ENCODE measurements at places on chromosomes 7 and 10.

GRCh38 chr10:93390306-93391090 is 91.6 kb downstream of the MYOF start:
- peak; percentile 83 for DNase-seq

- DNase-seq: no peak
These were observed 967 bp downstream of the ELFN1 start for GRCh38 chr7:1670894-1671593.

DNA sequence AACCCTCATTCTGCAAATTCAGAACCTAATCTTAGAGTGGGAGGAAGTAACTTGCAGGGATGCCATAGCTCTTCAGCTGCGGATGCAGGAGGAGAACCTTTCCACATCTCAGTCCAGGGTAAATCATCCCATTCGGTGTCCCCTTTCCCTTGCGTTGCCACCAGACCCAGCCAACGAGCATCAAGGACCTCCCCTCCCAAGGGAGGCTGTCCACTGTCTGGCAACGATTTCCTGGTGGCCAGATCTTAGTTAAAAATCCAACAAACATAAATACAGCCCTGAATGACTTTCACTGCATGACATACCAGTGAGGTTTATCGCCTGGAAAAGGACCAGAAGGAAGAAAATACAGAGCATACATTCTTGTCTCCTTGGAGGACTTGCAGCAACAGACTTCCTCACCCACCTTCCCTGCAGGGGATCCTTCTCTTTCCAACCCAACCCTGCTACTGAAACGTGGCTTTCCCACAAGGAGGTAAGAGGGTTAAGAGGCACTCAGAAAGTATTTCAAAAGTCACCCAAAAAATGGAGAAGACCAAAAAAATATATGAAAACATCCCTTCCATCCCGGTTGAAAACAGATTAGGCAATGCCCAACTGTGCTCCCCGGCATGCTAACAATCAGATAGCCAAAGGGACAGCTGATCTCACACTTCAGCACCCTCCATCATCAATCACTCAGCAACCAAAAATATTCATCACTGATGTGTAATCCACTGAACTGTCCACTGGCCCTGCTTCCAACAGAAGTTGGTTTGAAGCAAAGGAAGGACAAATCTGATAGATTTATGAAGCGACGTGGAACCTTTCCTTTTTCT is 206.6 kb downstream of the TNS3 start:
- DNase-seq: no peak

GRCh38 chr7:131895541-131896164 is 339.2 kb upstream of the PODXL start:
- DNase-seq: peak; percentile 65

DNA sequence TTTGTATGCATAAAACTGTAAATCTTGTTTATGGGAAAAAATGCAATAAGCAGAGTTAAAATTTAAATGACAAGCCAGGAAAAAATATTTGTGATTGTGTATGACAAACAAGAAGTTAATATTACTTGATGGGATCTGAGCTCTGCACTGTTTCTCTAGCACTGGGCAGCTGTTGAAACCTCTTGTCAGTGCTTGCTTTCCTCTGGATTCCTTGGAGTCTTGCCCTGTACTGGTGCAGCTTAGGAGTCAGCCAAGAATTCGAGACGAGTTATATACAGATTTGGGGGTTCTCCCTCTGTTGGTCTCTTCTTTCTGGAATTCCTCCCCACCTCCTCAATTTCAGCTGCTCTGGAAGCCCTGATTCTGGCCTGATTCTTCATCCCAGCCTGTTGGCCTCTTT is 24.3 kb upstream of the OPN4 start:
- DNase-seq: no peak

- DNase-seq: peak; percentile 14
These were observed 370 bp downstream of the TMEM60 start for GRCh38 chr7:77797734-77798393.

GRCh38 chr10:74947781-74948401 is 121.5 kb downstream of the KAT6B start:
- no peak for DNase-seq

DNA sequence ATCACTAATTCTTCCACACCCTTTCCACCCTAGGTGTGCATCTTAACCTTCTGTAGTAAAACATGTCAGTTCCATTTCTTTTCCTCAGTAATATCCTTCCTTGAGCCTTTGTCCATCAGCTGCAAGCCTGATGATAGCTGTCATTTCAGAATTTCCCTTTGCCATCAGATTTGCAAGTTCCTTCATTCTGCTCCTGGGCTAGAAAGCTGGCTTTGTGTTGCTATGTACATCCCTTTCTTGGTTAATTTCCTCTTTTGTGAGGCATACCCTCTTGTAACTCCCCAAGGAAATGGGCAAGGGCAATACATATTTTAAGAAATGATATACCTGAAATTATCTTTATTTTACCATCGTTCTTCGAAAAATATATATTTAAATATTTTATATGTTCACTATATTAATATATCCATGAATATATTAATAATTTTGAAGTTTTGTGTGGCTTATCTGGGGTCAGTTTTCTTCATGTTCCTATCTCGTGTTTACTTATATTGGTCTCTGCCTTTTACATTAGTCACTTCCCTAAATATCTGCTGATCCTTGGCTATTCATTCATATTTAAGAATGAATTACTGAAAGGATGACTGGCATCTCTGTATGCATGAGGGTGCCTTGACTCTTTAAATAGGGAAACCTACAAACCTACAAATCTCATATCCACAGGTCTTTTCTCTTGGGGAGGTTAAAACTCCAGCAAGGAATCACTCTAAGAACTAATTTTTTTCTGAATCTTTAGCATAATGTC is 143.8 kb downstream of the ZNF22 start:
- peak; percentile 85 for DNase-seq

GRCh38 chr10:60044971-60045370 is 138.6 kb upstream of the CCDC6 start:
- no peak for DNase-seq

DNA sequence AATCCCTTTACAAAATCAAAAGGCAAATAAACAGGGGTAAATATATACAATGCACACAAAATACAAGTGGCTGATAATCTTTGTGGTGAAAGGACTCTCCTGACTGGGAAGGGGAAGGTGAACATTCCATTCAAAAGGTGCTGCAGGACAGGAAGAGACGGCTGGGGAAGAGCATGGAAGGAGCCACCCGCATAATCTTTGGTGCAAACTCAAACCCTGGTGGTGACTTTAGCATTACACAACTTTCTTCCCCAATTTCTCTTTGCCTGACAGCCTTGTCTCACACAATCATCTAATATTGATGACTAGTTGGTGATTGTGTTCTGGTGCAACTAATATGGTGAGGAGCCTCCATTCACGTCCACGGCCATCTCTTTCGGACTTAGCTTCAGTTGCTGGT is 117.0 kb upstream of the EGFR start:
- no peak for DNase-seq

- no peak for DNase-seq
These were observed 70.7 kb upstream of the NPY start for GRCh38 chr7:24213311-24213710.

GRCh38 chr10:114408968-114409444 is 4.7 kb upstream of the AFAP1L2 start:
- peak; percentile 14 for DNase-seq

DNA sequence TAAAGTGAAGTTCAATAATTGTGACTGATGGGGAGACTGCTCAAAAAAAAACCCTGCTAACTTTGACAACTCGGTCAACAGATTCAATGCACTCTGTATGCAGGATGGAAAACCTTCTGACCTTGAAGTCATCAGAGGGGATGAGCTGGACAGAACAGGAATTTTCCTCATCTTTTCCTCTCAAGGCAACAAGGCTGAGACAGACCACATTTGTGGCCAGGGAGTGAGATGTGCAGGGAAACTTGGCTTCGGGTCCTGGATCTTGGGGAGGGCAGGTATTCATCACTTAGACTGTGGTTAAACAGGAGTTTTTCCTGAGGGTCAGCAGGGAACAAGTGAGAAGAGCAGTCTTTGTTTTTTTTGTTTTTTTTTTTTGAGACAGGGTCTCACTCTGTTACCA is 100.6 kb downstream of the BAMBI start:
- DNase-seq: no peak
